Activated T-cell treated with anti-CD3 and anti-CD28 coated beads, Interleukin-2, amount 50 U/mL, for 72 hours (primary cell): ENCODE measurements at places on chromosomes 13 and 19. TPM values are rescaled to one million over a fixed set of nuclear protein-coding genes. Genes with fewer than 3 reads are reported as not detected.

Gene SLC25A42
- total RNA-seq, result 27.7 TPM

Gene RNF113B
- total RNA-seq, result not detected

- DNase-seq, result no peak
Observed at GRCh38 chr13:96002322-96003131, 50.7 kb downstream of the UGGT2 start.

GRCh38 chr13:83880275-83881139, 1.8 kb downstream of the SLITRK1 start:
- no peak for DNase-seq

DNA sequence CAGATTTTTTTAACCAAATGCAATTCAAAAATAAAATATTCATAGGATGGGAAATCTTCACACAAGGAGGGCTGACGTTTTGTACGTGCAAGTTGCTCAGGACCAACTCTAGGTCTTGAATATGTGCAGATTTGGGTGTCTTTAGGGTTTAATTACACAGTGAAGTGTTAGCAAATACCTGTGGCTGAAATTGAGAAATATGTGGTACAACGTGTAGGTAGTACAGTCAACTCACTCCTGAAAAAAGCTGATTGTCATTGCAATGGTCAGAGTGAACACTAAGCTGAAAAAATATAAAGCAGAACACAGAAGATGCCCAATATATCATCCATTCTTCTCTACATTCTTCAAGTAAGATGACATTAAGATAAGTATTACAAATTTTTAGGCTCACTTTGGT, 314.3 kb downstream of the SLITRK1 start:
- no peak for DNase-seq

- no peak for DNase-seq
Observed at GRCh38 chr13:32600890-32601289, 14.6 kb downstream of the PDS5B start.

DNA sequence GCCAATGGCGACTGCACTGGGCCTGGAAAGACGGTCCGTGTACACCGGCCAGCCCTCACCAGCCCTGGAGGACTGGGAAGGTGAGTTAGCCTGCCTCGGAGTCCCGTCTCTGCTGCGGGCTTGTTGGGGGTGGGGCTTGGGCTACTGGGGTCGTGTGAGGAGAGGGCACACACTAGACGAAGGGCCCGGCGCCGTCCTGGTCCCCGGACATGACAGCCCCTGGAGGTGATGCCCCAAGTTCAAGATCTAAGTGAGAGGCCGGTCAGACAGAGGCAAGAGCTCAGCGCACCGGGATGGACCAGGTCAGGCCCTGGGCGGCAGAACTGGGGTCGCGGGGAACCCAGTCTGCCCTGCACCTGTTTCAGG, 1.6 kb downstream of the CILP2 start:
- no peak for DNase-seq

- no peak for DNase-seq
Observed at GRCh38 chr13:93290503-93290902, 63.9 kb downstream of the GPC6 start.

- no peak for DNase-seq
Observed at GRCh38 chr13:100645382-100645781, 29.2 kb downstream of the TMTC4 start.

DNA sequence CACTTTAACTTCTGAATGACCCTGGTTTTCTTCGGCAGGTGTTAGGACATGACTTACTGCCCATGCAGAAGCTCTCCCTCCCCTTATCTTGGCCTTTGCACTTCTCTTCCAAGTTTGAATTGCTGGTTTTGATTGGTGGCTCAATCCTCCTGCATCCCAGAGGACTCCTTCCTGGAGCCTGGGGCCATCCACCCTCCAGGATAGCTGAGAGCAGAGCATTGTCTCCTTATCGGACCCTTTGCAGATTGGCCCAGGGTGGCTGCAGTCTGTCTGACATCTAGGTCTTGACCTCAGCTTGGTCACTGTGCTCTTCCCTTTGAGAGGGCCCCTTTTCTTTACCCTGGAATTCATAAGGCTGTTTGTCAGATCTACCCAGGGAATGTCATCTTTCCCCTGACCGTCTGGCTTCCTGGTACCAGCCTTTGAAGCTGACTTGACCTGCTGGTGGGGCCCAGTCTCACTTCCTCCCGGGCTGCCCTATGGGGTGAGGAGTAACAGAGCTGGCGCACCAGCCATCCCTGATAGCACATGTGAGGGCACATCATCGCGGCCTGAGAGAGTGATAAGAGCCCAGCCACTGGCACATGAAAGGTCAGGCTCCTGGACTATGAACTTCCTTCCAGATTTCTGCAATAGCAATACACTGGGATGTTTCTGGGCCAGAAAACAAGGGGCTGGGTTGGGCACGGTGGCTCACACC, 172.9 kb upstream of the UBL3 start:
- no peak for DNase-seq

GRCh38 chr13:97135883-97136282, 86.2 kb upstream of the MBNL2 start:
- no peak for DNase-seq

DNA sequence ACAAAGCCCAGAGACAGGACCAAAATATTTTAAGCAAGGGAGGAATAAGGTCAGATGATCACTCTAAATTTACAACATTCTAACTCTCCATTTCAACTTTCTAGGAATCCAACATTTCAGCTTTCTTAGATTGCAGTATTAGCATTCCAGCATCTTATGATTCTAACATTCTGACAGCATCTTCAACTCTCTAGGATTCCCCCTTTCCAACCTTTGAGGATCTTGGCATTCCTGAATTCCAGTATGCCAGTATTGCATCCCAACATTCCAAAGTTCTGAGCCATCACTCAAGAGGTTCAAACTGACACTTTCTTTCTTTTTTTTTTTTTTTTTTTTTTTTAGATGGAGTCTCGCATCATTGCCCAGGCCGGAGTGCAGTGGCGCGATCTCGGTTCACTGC, 13.8 kb downstream of the TGFB1 start:
- no peak for DNase-seq

- no peak for DNase-seq
Observed at GRCh38 chr13:44064357-44064756, 184.7 kb downstream of the LACC1 start.
